Esophagus muscularis mucosa (tissue), 4 donors: ENCODE measurements at places on chromosomes 16 and 17. TPM values are rescaled to one million over a fixed set of nuclear protein-coding genes. Genes with fewer than 3 reads are reported as not detected.

GRCh38 chr16:55437625-55438024 lies 41.4 kb upstream of the MMP2 start:
- DNase-seq = no peak

GRCh38 chr17:47690121-47690520 lies 3.8 kb upstream of the TBKBP1 start:
- no peak for DNase-seq

Gene ENPP7
- total RNA-seq = not detected

Gene DNAAF8
- total RNA-seq = 0.84 TPM

Gene FAM20A
- total RNA-seq = 3.3 TPM
